ENCODE measurements at places on chromosomes 1 and 21.

DNA sequence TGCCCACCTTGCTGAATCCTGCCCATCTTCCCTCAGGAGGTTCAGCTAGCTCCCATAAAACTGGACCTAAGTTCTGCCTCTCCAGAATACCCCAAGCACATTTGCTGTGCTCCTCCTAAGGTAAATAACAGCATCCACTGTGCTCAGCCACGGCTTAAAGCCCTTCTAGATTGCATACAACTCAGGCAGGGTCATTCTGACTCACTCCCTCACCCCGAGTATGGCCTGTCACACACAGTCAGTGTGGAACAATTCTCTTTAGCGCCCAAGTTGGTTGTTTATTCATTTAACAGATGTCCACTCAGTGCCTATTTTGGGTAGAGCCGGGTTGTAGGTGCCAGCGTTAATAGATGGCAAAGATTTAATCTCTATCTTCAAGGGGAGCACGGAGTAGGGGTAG is 147.5 kb upstream of the EDN2 start:
- no peak for DNase-seq

DNA sequence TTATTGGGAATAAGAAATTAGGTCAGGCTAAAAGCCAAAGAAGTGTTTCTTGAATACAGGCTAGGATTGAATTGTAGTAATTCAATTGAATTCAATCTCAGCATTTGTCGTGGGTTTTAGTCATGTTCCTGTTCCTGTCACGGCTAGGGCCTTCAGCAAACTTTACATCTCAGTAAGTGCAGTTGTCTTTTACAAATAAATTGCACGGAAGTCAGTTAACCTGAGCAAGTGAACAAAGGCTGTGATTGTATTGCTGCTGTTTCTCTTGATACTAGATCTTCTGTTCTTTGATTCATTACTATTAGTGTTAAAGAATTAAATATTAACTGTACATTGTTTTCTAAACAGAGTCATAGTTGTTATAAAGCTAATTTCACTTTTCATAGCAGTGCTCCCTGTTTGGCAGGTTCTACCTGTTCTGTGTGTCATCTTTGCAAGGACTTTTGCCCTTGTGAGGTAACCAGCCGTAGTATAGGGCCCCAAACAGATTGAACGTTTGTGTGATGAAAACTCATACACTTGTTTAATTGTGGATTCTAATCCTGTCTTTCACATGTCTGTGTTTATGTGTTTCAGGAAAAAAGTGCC is 164.4 kb downstream of the EDEM3 start:
- no peak for DNase-seq

DNA sequence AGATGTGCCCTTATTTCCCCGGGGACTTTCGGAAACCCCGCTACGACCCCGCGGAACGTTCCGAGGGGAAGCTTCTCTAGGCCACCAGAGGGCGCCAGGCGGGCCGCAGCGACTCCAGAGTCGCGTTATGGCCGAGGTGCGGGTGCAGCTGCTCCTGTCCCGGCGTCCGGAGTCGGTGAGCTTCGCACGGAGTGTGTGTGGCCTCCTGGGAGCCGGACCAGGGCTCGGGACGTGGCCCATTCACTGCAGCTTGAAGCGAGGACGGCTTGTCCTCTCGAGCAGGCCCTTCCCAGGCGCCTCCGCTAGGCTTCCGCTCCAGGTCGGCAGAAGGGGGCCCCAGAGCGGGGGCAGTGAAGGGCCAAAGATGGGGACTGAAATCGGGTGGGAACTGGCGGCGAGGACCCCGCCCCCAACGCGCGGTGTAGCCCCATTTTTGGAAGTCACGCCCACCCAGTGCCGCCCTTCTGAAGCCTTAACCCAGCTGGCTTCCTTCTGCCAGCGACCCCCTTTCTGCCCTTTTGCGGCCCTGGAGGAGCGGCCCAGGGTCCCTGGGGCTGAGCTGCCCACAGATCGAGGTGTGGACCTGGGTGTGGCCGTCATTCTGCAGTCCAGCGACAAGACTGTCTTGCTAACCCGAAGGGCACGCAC is at the start of gene NUDT17:
TSS of gene NUDT17 (plus strand) at position 117 of the 648 bp plus-strand sequence. CDS start at position 128, 11 bp downstream.
- peak; percentile 66 for DNase-seq

DNA sequence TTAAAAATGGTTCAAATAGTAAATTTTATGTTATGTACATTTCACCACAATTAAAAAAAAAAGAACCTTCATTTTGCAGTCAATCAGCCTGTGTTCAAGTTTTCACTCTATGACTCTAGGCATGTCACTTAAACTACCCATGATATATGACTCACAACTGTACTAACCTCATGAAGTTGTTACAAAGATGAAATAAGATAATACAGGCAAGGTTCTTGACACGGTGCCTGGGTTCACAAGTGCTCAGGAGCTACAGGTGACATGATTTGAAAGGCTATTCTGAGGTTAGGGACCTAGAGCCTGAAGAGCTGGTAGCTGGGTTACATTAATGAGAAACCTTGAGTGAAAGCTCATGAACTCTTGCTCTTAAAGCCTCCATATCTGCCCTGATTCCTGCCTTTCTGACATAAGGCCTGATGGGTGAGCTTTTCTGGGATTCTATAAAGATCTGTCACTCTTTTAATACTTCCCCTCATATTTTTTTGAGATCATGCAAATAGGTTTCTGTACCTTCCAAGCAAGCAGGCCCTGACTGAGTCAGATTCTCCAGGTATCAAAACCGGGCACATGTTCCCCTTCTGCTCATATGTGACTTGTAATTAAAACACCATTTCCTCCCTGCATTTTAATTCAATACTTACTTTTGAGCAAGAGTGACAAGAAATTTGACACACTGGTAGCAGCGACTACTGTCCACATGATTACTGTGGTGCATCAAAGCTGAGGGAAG is 34.0 kb downstream of the PCSK9 start:
- DNase-seq, result no peak

- no peak for DNase-seq
Measured at GRCh38 chr1:54358503-54359168, 47.6 kb downstream of the SSBP3 start.

GRCh38 chr1:107526524-107527198 is 385.8 kb downstream of the NTNG1 start:
- no peak for DNase-seq

DNA sequence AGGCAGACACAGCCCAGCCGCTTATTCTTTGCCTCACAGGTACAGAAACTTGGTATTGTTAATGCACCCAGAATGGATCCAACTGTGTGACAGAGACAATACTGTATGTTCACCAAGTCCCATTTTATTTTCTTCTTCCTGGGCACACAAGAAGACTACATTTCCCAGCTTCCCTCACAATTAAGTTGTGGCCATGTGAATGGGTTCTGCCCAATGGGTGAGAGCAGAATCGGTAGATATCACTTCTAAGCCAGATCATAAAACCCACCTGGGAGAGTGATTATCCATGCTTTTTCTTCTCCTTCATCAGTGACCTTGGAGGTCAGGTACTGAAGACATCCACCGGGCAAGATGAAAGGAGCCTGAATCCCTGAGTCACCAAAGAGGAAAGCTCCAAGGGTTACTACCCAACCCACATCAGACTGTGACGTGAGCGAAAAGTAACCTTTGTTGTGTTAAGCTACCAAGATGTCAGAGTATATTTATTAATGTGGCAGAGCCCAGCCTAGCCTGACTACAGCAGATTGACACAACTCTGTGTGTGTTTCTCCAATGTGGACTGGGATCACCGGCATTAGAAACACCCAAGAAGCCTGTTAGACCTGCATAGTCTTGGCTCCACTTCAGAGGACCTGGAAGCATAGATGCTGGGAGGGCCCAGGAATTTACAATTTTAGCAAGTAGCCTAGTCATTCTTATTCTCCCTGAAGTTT is 79.1 kb upstream of the GRIK3 start:
- DNase-seq, result no peak

- DNase-seq, result no peak
Measured at GRCh38 chr1:13749543-13750341, 49.8 kb downstream of the PRDM2 start.

GRCh38 chr1:244092293-244092963 is 41.3 kb downstream of the ZBTB18 start:
- no peak for DNase-seq

GRCh38 chr1:20732071-20732587 is 374 bp downstream of the SH2D5 start:
- peak; percentile 28 for DNase-seq

All from activated effector memory CD4-positive, alpha-beta T cell treated with Interleukin-2 at 50 U/mL for 16 hours (primary cell).